ENCODE measurements at places on chromosomes 6 and 20.
A peak's percentile ranks its signal among the peaks of the same experiment; 100 is the strongest.

GRCh38 chr20:2778602-2779321 is 21.7 kb downstream of the CPXM1 start:
- DNase-seq = no peak

DNA sequence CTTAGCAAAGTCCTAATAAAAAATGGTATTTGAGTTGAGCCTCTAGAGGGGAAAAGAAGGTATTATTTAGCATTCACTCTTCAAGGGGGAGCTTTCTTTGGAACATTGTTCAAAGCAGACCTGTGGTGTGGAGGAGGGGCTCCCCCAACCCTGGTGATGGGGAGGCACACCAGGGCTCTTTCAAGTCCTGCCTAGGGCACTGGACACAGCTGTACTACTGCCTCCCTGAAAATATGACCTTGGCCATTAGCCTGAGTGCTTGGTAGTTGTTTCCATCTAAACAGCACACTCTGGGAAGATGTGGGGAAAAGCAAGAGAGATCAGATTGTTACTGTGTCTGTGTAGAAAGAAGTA is 215.1 kb upstream of the CNR1 start:
- no peak for DNase-seq

DNA sequence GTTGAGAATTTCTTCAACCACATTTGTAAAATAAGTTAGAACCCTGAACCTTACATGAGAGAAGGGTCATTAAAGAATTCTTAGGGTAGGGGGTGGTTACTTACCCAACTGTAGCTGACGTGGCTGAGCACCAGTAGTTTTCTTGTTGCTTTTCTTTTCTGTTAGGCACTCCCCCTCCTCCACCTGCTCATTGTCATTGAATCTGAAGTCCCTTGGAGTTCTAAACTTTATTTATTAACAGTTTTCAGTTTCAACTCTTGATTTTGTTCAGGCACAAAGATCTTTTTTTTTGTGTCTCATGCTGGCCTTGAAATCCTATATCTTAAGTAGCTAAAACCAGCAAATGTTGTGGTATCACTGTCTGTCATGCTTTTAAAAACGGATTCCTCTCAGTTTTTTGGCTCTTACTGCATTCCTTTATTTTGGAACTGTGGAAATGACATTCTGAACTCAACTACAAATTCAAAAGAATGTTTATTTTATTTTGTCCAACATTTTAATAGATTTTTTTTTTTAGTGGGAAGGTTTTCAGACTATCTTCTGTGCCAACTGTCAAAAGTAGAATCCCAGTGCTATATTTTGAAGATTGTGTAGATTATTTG is 465.2 kb downstream of the PHF3 start:
- no peak for DNase-seq

GRCh38 chr6:119443993-119444641 is 94.6 kb upstream of the MAN1A1 start:
- no peak for DNase-seq

DNA sequence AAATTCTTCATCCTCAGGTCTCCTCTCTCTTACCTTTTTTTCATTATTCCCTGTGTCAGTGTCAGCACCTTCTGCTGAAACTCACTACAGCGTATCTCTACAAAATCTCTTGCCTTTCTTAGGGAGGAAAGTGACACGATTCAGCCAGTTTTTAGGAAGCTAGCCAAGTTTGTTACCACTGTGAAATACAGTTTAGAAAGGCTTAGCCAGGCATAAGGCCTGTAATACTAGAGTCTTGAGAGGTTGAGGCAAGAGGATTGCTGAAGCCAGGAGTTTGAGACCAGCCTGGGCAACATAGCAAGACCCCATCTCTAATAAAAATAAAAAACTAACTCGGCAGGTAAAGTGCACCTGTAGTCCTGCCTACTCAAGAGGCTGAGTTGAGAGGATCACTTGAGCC is 16.7 kb downstream of the TAB2 start:
- DNase-seq = no peak

DNA sequence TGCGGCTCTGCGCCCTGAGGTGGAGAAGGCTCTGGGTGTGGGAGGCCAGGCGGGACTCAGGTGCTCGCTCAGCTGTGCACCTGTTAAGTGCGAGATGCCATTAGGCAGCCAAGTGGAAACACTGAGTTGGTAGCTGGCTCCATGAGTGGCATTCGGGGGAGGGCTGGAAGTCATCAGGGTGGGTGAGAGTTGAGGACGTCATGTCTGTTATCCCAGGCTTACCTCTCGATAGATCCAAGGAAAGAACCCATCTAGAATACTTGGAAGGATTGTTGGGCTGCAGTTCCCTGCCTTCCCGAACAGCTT is 41.3 kb downstream of the TAF8 start:
- no peak for DNase-seq

DNA sequence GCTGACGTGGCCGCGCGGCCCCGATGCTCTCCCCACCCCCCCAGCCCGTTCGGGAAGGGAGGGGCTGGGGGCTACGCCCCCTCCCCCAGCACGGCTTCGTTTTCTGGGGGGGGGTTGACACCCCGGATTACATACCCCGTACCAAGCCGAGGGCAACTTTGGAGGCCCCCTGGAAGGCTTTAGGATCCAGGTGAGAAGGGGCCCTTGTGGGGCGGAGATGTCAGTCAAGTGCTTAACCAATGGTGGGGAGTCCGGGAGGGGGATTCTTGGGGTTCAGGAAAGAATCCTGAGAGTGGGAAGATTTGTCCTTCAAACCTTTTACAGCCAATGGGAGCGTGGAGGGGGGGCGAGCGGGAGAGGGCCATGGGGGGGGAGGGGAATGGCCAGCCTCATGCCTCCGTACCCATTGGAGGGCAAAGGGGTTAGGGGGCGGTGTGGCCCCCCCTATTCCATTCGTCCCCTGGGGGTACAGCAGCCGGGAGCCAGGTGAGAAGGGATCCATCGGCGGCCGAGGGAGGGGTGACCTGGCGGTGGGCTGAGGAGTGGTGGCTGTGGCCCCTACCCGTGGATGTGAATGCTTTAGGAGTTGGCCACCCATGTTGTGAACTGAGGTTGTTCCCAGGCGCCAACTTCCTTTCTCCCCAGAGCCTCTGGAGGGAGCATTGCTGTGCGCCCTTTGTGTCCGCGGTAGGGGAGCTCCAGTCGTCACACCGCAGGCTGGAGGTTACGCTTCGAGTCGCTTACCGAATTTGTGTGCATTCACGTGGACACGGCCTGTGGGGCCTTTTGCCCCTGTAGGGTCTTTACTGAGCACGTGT is 682 bp downstream of the BRD2 start:
- peak; percentile 86 for DNase-seq

GRCh38 chr6:23505026-23505425 is 621.0 kb upstream of the NRSN1 start:
- no peak for DNase-seq

DNA sequence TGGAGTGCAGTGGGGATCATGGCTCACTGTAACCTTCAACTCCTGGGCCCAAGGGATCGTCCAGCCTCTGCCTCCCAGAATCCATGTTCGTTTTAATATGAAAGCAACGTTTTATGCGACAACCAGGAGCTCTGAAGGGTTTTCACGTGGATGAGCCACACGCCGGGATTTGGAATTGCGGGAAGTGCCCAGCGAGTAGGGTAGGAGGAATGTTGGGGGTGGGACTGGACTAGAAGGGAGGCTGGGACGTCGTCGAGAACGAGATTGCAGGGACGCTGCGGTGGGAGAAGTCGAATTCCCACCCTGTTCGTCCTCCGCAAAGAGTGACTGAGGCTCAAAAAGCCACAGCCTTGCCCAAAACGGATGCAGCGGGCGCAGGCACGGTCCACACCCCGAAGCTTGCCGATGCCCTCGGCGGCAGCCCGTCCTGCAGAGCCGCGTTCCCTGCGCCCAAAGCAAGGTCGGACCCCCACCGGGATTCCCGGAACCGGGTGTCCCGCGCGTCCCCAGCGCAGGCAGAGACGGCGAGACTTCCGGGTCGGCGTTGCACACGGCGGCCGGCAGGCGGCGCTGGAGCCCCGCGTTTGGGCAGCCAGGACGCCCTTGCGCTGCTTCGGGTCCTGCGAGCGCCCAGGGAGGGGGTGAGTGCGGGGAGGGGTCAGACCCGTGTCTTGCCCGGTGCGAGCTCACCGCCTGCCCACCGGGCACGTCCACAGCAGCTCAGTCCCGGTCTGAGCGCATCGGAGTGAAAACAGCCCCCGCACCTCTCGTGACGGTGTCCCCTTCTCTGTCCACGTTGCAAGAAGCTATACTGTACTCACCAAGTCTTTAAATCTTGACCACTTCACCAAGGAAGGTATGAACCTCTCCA is 87.8 kb downstream of the DHX35 start:
- DNase-seq = peak; percentile 24

DNA sequence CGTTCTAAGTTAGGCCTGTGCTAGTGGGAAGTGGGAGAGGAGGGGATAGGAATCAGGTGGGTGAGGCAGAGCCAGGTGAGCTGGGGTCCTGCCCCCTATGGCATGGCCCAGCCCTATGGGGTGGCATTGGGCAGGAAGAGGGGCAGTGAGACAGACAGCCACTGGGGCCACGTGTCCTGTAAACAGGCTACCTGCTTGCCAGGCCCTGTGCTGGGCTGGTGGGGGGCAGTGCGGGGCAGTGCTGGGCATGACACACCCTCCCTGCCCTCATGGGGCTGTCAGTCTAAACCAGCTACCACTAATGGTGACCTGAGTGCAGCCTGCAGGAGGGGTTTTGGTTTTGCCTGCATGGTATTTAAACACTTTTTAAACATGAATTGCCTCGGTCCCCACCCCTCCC is 10.1 kb upstream of the PMEPA1 start:
- DNase-seq = no peak

- DNase-seq = no peak
Measured at GRCh38 chr6:47179286-47179685, 130.4 kb downstream of the TNFRSF21 start.

DNA sequence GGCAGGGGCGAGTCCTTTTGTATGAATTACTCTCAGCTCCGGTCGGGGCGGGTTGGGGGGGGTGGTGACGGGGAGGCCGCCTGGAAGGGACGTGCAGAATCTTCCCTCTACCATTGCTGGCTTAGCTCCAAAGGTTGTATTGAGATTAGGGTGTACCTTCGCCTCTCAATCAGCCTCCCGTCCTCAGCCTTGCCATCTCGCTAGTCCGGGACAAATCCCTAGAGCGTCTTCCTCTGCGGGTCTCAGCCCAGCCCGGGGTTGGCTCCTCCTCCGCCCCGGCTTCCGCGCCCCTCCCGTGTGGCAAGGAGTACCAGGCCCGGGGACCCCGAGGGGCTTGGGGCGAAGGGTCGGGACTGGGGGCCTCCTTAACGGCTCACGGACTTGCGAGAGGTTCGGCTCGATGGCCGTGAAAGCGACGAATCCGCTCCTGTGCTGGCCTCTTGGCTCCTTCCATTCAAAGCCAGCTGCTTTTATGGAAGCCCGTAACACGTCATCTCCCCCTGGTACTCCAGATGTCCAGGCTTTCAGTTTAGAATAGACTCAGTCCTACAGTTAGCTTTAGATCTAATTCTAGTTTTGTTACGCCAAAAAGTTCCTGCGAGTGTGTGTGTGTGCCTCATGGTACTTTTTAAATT is 636 bp upstream of the EEF1A1 start:
- DNase-seq = no peak

DNA sequence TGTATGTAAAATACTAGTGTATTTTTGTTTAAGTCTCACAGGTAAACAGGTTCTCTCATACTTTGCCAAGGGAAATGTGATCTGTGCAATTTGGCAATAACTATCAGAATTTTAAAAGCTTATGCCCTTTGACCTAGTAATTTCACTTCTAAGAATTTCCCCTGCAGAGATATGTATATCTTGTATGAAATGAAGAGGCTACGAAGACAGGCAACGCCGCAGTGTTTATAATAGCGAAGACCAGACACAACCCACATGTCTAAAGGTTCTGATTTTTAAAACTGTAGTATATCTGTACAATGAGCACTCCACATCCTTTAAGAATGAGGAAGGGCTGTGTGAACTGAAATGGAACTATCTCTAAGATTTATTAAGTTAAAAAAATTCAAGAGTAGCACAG is 7.5 kb downstream of the TRAF3IP2 start:
- no peak for DNase-seq

- no peak for DNase-seq
Measured at GRCh38 chr6:116406678-116407345, 36.1 kb downstream of the DSE start.

DNA sequence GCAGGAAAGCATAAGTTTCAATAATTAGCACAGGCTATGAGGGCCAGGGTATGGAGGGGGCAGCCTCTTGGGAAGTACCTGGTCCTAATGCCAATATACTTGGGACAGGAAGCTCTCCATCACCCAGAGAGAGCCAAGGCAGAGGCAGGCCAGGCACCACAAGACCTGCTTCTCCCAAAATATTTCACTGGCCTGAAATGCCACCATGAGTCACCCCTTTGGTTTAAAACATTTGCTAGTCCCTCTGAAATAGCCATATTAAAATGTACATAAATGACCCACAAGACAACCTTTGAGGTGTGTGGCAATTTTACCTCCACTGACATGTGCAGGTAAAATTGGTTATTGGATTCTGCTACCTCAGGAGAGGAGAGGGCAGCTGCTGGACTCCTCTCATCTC is 23.4 kb upstream of the SCUBE3 start:
- no peak for DNase-seq

GRCh38 chr20:57659517-57660180 is 39.4 kb upstream of the ZBP1 start:
- no peak for DNase-seq

GRCh38 chr6:47161176-47161687 is 119.1 kb upstream of the ADGRF1 start:
- DNase-seq = no peak

- no peak for DNase-seq
Measured at GRCh38 chr6:125546841-125547251, 202.6 kb upstream of the HEY2 start.

GRCh38 chr20:42138729-42139128 is 520.6 kb upstream of the CHD6 start:
- DNase-seq = no peak

DNA sequence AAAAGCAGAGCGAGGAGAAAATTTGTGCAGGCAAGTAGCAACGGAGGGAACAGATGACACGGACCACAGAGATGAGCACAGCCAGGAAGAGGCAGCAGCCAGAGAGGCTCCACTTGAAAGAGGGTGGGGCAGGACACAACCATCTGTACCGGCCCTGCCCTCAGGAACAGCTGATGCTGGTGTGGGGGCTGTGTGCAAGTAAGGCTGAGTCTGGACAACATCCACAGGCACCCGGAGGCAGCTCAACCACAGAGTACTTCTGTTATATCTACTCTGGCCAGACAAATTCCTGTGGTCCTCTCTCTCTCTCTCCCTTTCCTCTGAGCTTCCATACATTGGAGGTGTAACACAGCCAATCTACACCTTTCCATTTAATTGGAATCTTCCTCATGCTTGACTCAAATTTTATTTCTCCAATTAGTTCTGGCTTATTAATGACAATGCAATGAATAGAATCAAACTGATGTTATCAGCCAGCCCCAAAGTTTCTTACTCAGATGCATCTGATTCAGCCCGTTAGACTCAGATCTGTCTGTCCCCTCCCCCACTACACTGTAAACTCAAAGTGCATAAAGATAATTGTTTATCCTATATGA is 24.9 kb downstream of the KIF13A start:
- peak; percentile 91 for DNase-seq

GRCh38 chr6:73969971-73970970 is 274.3 kb downstream of the CD109 start:
- no peak for DNase-seq

- DNase-seq = no peak
Measured at GRCh38 chr6:73817253-73817652, 121.2 kb downstream of the CD109 start.

- DNase-seq = no peak
Measured at GRCh38 chr6:6716998-6717763, 128.7 kb downstream of the LY86 start.

Measured in CMK (cell line).